ENCODE measurements at places on chromosomes 16 and 17. TPM values are rescaled to one million over a fixed set of nuclear protein-coding genes. Genes with fewer than 3 reads are reported as not detected.
A peak's percentile ranks its signal among the peaks of the same experiment; 100 is the strongest.

DNA sequence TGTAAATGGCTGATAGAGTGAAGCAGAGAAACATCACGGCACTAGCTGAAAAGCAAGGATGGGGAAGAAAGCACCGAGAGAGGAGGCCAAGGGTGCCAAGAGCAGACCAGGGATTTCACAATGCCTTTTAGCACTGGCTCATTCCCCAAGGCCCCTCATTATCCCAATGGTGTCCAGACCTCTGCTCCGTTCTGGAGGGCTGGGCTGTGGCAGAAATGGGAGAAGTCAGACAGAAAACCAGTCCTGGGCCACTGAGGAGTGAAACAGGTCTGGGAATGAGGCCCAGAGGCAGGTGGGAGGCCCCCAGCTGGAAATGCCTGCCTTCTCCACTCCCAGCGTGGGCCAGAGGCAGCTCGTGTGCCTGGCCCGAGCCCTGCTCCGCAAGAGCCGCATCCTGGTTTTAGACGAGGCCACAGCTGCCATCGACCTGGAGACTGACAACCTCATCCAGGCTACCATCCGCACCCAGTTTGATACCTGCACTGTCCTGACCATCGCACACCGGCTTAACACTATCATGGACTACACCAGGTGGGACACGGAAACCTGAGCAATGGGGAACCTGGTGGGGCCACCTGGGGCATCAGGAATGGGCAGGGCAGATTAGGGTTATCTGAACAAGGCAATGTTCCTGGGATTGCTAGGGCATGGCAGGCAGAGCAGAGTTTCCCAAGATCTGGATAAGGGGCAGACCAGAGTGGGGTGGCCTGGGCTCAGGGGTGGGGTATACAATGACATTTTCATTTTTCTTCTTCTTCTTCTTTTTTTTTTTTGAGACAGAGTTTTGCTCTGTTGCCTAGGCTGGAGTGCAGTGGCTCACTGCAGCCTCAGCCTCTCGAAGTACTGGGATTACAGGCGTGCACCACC lies 20.3 kb downstream of the ANKRD40 start:
- no peak for DNase-seq

- no peak for DNase-seq
Measured at GRCh38 chr16:89831810-89832328, 3.6 kb downstream of the SPIRE2 start.

DNA sequence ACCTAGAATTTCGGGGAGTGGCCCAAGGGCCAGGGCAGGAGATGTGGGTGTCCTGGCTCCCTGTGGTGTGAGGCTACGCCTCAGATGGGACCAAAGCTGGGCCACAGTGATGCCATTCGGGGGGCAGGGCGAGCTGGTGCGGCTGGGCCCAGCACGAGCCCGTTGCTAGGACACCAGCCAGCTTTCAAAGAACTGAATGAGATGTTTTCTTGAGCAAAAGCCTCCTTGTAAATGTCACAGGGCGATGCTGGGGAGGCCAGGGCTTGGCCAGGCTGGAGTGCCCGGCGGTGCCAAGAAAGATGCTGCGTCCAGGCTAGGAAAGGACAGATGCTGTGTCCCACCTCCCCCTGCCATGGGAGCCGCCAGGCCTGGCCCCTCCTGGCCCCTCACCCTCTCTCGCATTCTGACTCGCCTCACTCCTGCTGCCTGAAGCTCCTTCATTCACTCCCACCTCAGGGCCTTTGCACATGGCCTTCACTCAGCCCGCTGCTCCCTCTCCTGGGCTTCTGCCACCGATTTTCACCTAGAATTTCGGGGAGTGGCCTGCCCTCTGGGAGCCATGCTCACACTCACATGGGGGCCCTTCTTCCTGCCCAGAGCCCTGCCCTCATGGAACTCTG lies 39.1 kb downstream of the CPNE2 start:
- no peak for DNase-seq

- no peak for DNase-seq
Measured at GRCh38 chr17:39626171-39627046, at the start of gene PPP1R1B. Gene PPP1R1B, plus strand, starts transcription at chr17:39626952. Its CDS starts 441 bp downstream, at chr17:39627393.

The SLC52A1 gene
- 0.47 TPM for polyA plus RNA-seq

- no peak for DNase-seq
Measured at GRCh38 chr17:160336-160735, 21.1 kb downstream of the DOC2B start.

DNA sequence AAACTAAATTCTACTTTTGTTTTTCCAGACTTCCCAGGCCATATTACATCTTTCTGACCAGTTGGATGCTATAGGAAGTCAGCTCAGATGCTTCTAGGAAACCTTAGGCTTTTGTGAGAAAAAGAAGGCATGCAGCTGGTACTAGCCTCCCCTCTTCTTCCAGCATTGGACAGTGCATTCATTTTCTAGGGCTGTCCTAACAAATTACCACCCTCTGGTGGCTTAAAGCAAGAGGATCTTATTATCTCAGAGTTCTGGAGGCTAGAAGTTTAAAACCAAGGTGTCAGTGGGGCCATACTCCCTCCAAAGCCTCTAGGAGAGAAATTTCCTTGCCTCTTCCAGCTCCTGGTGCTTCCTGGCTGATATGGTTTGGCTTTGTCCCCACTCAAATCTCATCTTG lies 467.8 kb downstream of the SLC39A11 start:
- no peak for DNase-seq

- DNase-seq = no peak
Measured at GRCh38 chr16:55411231-55411630, 67.8 kb upstream of the MMP2 start.

GRCh38 chr17:40526668-40527067 lies 25.2 kb upstream of the TNS4 start:
- no peak for DNase-seq

GRCh38 chr17:60423865-60424264 lies 1.6 kb downstream of the CHCT1 start:
- no peak for DNase-seq

DNA sequence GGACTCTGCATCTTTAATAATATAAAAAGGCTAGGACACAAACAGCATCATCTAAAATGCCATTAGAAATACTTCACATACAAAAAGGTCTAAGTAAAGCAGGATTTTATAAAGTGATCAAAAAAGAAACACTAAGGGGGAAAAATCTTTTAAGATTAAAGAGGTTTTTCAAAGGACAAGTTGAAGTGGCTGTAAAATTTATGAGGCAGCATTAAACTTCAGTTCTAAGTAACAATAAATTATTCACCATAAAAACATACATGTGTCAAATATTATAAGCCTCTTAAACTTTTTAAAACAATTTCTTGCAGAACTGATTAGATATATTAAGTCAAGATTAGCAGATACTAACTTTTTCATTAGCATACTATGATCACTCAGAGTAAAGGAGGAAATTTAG lies 20.8 kb downstream of the CEP112 start:
- no peak for DNase-seq

GRCh38 chr17:75348386-75349012 lies 57.0 kb downstream of the GRB2 start:
- DNase-seq = no peak

The ERAL1 gene
- polyA plus RNA-seq = 77.1 TPM

DNA sequence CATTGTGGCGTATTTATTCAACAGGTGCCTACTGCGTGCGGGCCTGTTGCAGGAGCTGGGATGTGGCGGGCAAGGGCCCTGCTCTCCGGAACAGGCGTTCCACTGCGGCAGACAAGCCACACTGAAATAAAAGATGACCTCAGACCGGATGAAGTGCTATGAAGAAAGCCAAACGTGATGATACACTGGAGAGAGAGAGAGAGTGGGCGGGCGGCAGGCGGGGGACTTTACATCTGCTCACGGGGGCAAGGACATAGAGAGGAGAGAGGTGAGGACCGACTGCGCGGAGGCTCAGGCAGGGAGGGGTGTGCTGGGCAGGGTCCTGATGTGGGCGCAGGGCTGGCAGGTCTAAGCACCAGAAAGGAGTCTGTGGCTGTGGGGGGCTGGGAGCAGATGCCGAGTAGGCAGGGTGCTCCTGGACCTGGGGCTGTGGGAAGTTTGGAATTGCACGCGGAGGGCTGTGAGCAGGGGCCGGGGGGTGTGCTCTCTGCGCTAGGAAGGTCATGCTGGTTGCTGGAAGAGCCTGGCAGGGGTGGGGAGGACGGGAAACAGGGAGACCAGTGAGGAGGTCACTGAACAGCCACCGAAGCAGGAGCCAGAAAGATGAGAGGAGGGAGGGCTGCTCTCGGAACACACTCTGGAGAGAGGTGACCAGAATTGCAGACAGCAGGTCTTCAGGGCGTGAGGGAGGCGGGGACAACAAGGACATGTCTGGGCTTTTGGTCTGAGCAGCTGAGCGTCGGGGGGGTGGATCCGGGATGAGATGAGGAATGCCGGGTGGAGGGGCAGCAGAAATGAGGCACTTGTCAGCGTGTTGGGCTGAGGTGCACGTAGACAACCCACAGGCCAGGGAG lies 9.9 kb downstream of the MXRA7 start:
- no peak for DNase-seq

DNA sequence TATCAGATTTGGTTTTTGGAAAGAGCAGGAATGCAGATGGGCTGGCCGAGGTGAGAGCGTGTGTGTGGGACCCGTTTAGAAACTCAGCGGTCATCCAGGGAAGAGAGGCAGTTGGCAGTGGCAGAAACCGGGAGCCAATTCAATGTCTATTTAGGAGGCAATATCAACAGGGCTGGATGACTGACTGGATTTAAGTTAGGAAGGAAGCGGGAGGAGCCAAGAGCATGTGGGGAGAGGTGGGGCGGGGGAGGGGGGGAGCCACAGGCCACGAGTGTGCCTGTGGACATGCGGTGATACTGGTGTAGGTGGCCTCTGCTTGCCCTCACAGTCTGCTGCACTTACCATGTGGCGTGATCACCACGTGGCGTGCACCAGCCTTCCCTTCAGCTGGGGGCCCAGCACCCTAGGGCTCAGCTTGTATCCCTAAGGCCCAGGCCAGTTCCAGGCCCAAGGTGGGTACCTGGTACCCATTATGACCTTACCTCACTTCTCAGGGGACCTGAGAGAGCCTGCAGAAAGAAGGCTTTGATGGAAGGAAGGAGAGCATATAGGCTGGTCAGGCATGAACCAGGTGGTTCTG lies 10.8 kb upstream of the TPPP3 start:
- no peak for DNase-seq

The SHCBP1 gene
- 14.8 TPM for polyA plus RNA-seq

The PRAC1 gene
- not detected for polyA plus RNA-seq

GRCh38 chr17:1920948-1921351 lies 91.1 kb downstream of the RPA1 start:
- no peak for DNase-seq

The CIITA gene
- 4.4 TPM for polyA plus RNA-seq

The DLX4 gene
- polyA plus RNA-seq = 0.75 TPM

- DNase-seq = no peak
Measured at GRCh38 chr16:87333101-87333500, 15.9 kb upstream of the C16orf95 start.

The XYLT1 gene
- polyA plus RNA-seq = 7.9 TPM

The APOH gene
- polyA plus RNA-seq = not detected

- DNase-seq = no peak
Measured at GRCh38 chr17:12712941-12713340, 47.3 kb downstream of the MYOCD start.

GRCh38 chr16:49455991-49456745 lies 82.6 kb downstream of the C16orf78 start:
- DNase-seq = no peak

- no peak for DNase-seq
Measured at GRCh38 chr16:29775742-29776408, 2.2 kb upstream of the ZG16 start.

- DNase-seq = no peak
Measured at GRCh38 chr17:61724777-61725176, 133.8 kb upstream of the NACA2 start.

DNA sequence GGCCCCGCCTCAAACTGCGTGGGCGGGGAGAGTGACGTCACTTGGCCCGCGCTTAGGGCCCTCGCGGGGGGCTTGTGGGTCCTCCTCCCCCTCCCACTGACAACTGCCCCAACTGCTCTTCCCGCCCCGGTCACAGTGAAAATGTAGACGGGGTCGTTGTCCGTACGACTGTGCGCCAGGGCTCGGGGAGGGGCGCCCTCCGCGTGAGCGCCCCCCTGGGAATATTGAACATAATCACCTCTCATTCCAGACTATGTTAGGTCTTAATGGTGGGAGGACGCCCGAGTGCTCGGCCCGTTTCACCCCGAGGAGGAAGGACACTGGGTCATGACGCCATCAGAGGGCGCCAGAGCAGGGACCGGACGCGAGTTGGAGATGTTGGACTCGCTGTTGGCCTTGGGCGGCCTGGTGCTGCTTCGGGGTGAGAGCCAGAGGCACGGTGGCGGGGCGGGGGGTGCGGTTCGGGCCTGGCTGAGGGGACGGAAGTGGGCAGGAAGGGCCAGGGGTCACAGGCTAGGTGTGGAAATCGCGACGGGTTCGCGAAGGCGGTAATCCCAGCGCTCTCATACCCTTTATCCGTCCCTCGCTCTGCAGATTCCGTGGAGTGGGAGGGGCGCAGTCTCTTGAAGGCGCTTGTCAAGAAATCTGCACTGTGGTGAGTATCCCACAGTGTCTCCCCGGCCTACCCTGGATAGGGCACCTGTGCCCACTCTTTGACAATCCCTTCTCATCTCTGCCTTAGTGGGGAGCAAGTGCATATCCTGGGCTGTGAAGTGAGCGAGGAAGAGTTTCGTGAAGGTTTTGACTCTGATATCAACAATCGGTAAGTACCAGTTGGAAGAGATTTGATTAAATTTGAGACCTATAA lies at the start of gene ELP5:
Gene ELP5 (plus strand): TSS at position 40 of the 868 bp plus-strand sequence. CDS start 336 bp downstream, at position 376.
- peak; percentile 95 for DNase-seq

The ZNF205 gene
- 15.2 TPM for polyA plus RNA-seq
